Pancreas (tissue), 10 donors: ENCODE measurements at places on chromosomes 16 and 17. TPM values are rescaled to one million over a fixed set of nuclear protein-coding genes. Genes with fewer than 3 reads are reported as not detected.
A peak's percentile ranks its signal among the peaks of the same experiment; 100 is the strongest.

DNA sequence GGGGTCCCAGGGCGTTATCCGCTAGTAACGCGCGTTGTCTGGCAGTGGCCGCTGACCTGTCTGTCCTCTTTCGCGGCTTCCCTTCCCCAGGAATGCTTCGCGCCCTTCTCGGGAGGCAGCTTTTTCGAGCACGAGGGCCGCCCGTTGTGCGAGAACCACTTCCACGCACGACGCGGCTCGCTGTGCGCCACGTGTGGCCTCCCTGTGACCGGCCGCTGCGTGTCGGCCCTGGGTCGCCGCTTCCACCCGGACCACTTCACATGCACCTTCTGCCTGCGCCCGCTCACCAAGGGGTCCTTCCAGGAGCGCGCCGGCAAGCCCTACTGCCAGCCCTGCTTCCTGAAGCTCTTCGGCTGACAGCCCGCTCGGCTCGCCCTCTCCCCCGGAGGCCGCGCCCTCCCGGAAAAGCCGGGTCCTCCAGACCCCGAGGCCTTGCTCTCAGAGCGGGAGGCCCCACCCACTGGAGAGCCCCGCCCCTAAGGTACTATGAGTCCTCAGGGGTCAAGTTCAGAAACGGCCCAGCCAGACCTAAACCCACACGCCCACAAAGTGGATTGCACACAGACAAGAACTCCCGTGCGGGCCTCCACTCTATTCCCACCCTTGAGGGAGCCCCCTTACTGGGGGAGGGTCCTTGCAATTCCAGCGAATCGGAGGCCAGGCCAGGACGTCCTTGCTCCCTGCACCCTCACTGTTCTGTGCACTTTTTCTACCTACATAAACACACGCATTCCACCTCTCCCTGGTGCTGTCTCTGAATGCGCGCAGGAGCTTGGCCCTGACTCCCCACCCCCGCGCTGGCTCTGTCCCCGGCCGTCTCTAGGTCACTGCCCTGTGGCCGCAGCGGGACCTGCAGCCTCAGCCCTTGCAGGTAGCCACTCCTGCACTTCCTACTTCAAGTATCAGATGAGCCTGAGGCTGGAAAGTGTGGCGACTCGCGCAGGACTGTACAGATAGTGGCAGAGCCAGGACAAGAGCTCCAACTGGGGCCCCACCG lies 5.4 kb upstream of the SLC5A2 start:
- H3K36me3 ChIP-seq = no peaks in the 10 kb centered on the region
- peak overlapping the region; percentile 85 for H3K27ac ChIP-seq
- peak overlapping the region; percentile 62 for H3K4me3 ChIP-seq
- H3K27me3 ChIP-seq = no peaks in the 10 kb centered on the region

- H3K4me3 ChIP-seq = no peak overlapping the region
- no peaks in the 10 kb centered on the region for H3K27me3 ChIP-seq
- H3K4me1 ChIP-seq = peaks cover 2% of the 10 kb centered on the region
- no peak overlapping the region for H3K27ac ChIP-seq
- DNase-seq = no peak
Observed at GRCh38 chr16:57394444-57394843, 10.1 kb upstream of the CCL17 start.

- no peaks in the 10 kb centered on the region for H3K27me3 ChIP-seq
- H3K4me3 ChIP-seq = no peak overlapping the region
- H3K36me3 ChIP-seq = no peaks in the 10 kb centered on the region
- no peak overlapping the region for H3K27ac ChIP-seq
- H3K4me1 ChIP-seq = no peaks in the 10 kb centered on the region
Observed at GRCh38 chr16:4640572-4641305, 16.1 kb downstream of the MGRN1 start.

GRCh38 chr17:76791053-76791980 lies 53.4 kb downstream of the MFSD11 start:
- no peaks in the 10 kb centered on the region for H3K36me3 ChIP-seq
- H3K27ac ChIP-seq = no peak overlapping the region

DNA sequence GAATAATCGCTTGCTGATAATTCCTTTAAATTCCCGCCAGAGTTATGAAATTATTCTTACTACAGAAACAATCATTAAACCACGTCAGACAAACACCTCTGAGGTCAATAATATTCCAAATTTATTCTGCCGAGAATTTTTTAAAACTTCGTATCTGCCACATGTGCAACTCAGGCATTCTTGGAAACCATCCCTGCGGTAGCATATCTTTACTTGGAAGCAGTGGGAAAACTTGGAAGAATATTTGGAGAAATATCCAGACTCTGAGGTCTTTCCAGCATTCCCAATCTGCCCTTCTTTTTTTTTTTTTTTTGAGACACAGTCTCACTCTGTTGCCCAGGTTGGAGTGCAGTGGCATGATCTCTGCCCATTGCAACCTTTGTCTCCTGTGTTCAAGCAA lies 2.0 kb upstream of the CCL11 start:
- DNase-seq = no peak
- no peak overlapping the region for H3K4me3 ChIP-seq
- no peak overlapping the region for H3K27ac ChIP-seq
- H3K36me3 ChIP-seq = no peaks in the 10 kb centered on the region

GRCh38 chr17:21388066-21388465 lies 11.9 kb downstream of the KCNJ12 start:
- no peak overlapping the region for H3K4me3 ChIP-seq
- no peak overlapping the region for H3K27ac ChIP-seq

GRCh38 chr16:47492428-47493377 lies 31.6 kb downstream of the PHKB start:
- no peak for DNase-seq
- no peaks in the 10 kb centered on the region for H3K4me1 ChIP-seq
- no peaks in the 10 kb centered on the region for H3K27me3 ChIP-seq
- no peak overlapping the region for H3K4me3 ChIP-seq
- no peaks in the 10 kb centered on the region for H3K36me3 ChIP-seq

GRCh38 chr16:64513871-64514270 lies 608.0 kb downstream of the CDH11 start:
- H3K36me3 ChIP-seq = no peaks in the 10 kb centered on the region
- H3K4me1 ChIP-seq = no peaks in the 10 kb centered on the region
- H3K4me3 ChIP-seq = no peak overlapping the region
- no peaks in the 10 kb centered on the region for H3K27me3 ChIP-seq
- H3K27ac ChIP-seq = no peak overlapping the region

DNA sequence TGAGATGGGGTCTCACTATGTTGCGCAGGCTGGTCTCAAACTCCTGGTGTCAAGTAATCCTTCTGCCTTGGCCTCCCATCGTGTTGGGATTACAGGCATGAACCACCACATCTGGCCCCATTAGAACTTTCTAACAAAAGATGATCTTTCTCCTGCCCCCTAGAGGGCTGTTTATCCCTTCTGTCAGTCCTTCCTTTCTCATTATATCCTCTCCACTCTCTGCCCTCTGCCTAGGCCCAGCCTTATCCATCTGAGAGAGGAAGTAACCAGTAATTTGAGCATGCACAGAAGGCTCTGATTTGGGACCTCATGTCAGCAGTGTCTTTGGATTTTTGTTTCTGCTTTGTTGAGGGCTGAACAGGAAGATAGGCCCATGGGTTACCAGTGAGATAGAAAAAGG lies 4.4 kb upstream of the DHX40 start:
- no peak overlapping the region for H3K4me3 ChIP-seq
- no peak for DNase-seq
- no peak overlapping the region for H3K27ac ChIP-seq
- H3K36me3 ChIP-seq = no peaks in the 10 kb centered on the region
- peaks cover 3% of the 10 kb centered on the region for H3K4me1 ChIP-seq

- H3K27me3 ChIP-seq = no peaks in the 10 kb centered on the region
- peaks cover 18% of the 10 kb centered on the region for H3K36me3 ChIP-seq
- H3K4me3 ChIP-seq = no peak overlapping the region
Observed at GRCh38 chr16:63466-63865, 9.0 kb downstream of the RHBDF1 start.

- H3K4me3 ChIP-seq = no peak overlapping the region
- H3K4me1 ChIP-seq = peaks cover 15% of the 10 kb centered on the region
- H3K27ac ChIP-seq = peak overlapping the region; percentile 87
- H3K27me3 ChIP-seq = no peaks in the 10 kb centered on the region
- no peaks in the 10 kb centered on the region for H3K36me3 ChIP-seq
Observed at GRCh38 chr17:4520894-4521600, 22.4 kb downstream of the SPNS2 start.

- H3K4me1 ChIP-seq = no peaks in the 10 kb centered on the region
- no peak overlapping the region for H3K4me3 ChIP-seq
- H3K27me3 ChIP-seq = no peaks in the 10 kb centered on the region
- no peaks in the 10 kb centered on the region for H3K36me3 ChIP-seq
- no peak for DNase-seq
Observed at GRCh38 chr17:68349157-68349556, 57.9 kb downstream of the ARSG start.

DNA sequence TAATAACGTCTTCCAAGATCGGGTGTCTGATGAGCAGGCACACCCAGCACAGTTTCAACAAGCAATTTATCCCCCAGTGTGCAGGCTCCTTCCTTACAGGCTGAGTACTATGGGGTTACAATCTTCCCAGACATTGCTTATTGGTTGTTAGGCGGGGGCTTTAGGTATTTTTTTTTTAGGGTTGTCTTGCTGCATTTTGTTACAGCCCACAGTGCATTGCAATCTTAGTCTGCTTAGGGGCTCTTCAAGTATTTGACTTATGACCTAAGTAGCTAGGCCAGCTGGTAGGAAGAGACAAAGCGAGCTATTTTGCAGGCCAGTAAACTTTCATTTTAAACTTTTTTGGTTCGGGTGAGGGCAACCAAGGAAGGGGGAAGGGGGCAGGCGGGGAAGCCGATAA lies 5.8 kb downstream of the PLD6 start:
- H3K27me3 ChIP-seq = no peaks in the 10 kb centered on the region
- no peaks in the 10 kb centered on the region for H3K36me3 ChIP-seq
- H3K27ac ChIP-seq = no peak overlapping the region
- H3K4me1 ChIP-seq = peaks cover 11% of the 10 kb centered on the region

- no peak for DNase-seq
- H3K4me3 ChIP-seq = no peak overlapping the region
Observed at GRCh38 chr17:72726936-72727335, 365.6 kb downstream of the SLC39A11 start.

DNA sequence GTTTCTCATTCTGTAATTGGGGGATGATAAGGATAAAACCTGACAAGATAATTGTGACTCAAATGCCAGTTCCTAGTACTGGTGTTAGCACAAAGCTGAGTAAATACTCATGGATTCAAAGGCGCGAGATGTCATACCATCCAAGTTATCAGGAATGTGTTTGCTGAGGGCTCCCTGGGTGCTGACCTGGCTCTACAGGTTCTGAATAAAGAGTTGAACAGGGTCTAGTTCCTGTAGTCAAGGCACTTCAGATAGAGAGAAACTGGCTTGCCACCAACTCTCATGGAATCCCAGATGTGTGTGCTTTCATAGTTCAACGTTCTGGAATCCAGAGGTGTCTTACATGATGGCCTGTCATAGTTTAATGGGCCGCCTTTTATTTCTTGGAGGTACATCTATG lies 141.6 kb downstream of the PRKCA start:
- no peak overlapping the region for H3K27ac ChIP-seq
- H3K4me3 ChIP-seq = no peak overlapping the region
- no peaks in the 10 kb centered on the region for H3K27me3 ChIP-seq
- H3K4me1 ChIP-seq = peaks cover 9% of the 10 kb centered on the region

DNA sequence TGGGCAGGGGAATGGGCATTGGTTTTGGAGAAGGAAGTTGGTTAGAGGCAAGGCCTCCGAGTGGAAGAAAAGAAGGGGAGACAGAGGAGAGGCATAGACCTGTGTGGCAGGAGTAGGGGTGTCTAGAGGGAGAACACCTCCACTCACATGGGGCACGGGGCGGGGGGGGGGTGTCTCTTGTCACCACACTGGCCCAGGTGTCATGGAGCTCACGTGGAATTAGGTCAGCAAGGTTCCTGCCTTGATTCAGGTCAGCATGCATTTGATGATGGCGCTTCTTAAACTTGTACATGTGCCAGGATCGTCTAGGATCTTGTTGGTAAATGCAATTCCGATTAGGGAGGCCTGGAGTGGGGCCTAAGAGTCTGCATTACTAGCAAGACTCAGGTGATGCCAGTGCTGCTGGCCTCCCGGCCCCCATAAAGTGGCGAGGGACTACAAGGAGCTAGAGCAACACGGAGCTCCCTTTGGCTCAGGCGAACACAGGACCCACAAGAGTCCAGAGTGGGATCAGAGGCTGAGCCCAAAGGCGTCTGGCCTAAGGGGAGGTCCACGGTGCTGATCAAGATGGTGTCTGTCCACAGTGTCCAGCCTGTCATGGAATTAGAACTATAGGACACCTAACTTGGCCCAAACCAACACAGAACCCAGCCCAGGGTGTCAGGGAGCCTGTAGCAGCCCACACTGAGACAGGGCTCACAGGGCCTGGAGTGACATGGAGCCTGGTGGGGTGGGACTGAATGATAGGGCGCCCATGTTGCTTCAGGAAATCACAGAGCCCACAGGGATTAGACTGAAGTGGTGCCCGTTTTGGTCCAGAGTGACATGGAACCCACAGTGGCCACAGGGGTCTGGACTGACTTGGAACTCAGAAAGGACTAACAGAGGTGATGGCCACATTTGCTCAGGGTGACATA lies 16.7 kb downstream of the EPOP start:
- H3K27me3 ChIP-seq = no peaks in the 10 kb centered on the region
- DNase-seq = no peak
- H3K27ac ChIP-seq = peak overlapping the region; percentile 67

DNA sequence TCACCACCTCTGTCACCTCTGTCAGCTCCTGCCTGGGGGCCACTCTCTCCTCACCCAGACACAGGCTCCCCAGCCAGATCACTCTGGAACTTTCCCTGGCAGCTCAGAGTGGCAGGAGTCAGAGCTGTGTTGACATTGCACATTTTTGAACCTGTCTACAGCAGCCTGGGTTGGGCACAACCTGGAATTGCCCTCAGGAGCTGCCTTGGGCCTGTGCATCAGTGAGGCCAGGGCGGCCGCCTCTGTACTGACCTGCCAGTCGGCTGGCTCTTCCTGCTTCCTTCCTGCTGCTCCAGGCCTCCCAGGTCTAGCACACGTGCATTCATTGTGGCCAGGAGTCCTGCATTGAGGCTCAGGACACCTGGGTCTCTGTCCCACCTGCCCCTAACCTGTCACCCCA lies 14.2 kb upstream of the TMEM11 start:
- no peak overlapping the region for H3K4me3 ChIP-seq
- H3K36me3 ChIP-seq = no peaks in the 10 kb centered on the region
- H3K4me1 ChIP-seq = no peaks in the 10 kb centered on the region

- H3K27me3 ChIP-seq = no peaks in the 10 kb centered on the region
- no peaks in the 10 kb centered on the region for H3K4me1 ChIP-seq
- H3K27ac ChIP-seq = no peak overlapping the region
- H3K4me3 ChIP-seq = no peak overlapping the region
Observed at GRCh38 chr16:86292942-86293341, 217.4 kb upstream of the FOXF1 start.

Gene MRPL45
- 21.1 TPM for polyA plus RNA-seq

Gene KRT222
- polyA plus RNA-seq = 4.9 TPM

Gene RASL10B
- polyA plus RNA-seq = 2.5 TPM

Gene NEUROD2
- 0.04 TPM for polyA plus RNA-seq

Gene RNF167
- 102 TPM for polyA plus RNA-seq

Gene PYY
- polyA plus RNA-seq = 1.1 TPM

Gene FGF11
- polyA plus RNA-seq = 0.61 TPM

Gene PVALEF
- 0.11 TPM for polyA plus RNA-seq

Gene GJC1
- polyA plus RNA-seq = 0.84 TPM

Gene CETP
- 0.26 TPM for polyA plus RNA-seq
